ENCODE measurements at places on chromosomes 16 and 17.

DNA sequence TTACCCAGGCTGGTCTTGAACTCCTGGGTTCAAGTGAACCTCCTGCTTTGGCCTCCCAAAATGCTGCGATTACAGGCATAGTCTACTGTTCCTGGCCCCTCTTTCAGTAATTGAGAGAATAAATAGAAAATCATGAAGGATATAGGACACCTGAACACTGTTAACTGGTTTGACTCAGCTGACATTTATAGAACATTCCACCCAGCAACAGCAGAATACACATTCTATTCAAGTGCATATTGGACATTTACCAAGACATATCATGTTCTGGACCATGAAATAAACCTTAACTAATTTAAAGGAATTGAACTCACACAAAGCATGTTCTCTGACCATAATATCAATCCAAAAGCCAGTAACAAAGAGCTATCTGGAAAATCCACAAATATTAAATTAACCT, 19.8 kb upstream of the BAIAP2 start:
- DNase-seq, result no peak

DNA sequence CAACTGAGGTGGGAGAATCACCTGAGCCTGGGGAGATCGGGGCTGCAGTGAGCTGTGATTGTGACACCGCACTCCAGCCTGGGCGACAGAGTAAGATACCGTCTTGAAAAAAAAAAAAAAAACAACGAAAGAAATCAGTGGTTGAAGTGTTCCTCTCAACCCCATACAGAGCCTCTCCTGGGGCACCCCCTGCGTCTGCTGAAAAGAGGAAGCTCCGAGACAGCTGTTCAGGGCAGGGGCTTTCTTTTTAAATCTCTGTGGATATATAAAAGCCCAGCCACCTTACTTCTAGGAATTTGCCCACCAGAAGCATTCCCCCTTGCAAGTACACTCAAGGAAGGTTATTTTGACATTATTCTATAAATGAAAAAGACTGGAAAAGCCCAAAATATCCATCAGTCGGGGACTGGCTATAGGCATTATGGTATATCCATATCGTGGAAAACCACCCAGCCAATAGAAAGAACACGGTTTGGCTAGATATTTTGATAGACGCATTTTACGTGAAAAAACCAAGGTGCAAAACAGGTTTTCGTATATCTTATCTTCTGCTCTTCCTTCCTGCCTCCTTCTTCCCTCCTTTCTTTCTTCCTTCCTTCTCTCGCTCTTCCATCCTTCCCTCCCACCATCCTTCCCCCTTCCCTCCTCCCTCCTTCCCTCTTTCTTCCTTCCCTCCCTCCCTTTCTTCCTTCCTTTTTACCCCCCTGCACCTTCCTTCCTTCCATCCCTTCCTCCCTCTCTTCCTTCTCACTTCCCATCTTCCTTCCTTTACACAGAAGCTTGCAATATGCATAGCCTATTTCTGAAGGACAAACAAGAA, 9.2 kb upstream of the CCL22 start:
- no peak for DNase-seq

GRCh38 chr16:67804853-67805542, 1.4 kb downstream of the RANBP10 start:
- DNase-seq, result no peak

DNA sequence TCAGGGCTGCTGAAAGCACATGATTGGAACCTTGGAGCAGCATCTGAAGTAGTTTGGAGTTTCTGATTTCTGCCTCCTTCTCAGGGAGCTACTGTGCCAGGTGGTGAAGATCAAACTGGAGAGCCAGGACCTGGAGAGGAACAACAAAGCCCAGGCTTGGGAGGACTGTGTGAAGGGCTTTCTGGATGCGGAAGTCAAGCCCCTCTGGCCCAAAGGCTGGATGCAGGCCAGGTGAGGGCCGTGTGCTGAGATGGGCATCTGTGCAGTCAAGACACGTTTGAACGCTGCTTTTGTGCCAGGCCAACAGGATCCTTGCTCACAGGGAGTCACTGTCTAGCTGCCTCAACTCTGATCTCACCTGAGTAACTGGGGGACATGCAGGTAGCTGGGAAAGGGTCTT, 23.8 kb downstream of the UBN1 start:
- DNase-seq, result no peak

- DNase-seq, result no peak
Observed at GRCh38 chr16:13938480-13938879, 18.5 kb downstream of the ERCC4 start.

GRCh38 chr16:83308414-83308813, 499.4 kb upstream of the HSBP1 start:
- DNase-seq, result no peak

DNA sequence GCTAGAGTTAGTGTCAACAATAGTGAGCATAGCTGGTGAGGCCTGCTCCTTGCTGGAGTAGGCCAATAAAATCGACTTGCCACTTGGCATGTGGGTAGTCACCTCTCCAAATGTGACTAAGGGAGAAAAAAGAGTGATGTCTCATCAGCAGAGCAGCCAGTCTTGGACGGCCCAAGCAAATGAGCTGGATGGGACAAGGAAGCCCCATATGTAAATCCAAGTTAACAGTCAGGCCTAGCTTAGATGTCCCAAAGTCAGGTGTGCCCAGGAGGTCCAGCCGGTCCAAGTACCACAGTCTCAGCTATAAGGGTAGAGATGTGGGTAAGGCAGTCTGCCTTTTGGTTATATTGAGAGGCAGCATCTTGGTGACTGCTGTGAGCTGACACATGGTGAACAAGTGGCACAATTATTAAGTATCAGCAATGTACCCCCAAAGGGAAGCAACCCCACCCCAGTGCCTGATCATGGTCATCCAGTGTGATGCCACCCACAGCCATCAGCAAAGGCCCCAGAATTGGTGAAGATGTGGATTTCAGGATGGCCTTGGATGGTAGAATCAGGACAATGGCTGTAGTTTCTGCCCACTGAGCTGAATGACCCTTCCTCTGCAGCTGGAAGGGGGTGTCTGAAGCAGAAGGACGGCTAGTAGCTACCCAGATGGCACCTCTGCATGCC, 83.4 kb downstream of the TNFRSF13B start:
- DNase-seq, result no peak

DNA sequence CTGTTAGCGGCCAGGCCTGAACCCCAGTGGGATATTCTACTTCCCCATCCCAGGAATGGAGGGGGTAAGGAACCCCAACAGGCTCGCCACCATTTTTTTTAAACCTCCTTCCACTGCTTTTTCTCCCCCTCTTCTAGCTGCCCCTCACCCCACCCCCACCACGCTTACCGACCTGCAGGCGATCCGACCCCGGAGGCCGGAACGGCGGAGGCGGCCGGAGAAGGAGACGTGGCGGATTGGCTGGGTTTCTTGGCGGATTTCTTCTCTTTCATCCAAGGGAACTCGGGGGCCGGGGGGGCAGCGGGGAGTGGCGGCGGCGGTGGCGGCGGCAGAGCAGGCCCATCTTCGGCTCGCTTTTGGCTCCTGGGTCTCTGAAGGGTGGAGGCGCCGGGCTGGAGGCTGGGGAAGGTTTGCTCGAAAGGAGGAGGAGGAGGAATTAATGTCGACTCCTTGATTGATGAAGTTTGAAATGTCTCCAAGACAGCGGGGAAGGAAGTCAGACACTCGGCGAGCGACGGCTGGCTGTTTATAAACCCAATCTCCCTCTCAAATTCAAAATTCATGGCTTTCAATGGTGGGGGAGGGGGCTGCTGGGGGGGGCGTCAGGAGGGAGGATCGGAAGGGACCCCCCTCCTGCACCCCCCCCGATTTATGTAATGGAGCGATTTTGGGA, 424 bp downstream of the HOXB2 start:
- DNase-seq, result no peak
